Stimulated activated CD4-positive, alpha-beta T cell treated with anti-CD3 and anti-CD28 coated beads, Interleukin-2, amount 100 ng/mL, for 4 hours (primary cell): ENCODE measurements at places on chromosomes 6 and 20.

GRCh38 chr6:151121900-151122299 lies 117.9 kb upstream of the AKAP12 start:
- no peak for DNase-seq

DNA sequence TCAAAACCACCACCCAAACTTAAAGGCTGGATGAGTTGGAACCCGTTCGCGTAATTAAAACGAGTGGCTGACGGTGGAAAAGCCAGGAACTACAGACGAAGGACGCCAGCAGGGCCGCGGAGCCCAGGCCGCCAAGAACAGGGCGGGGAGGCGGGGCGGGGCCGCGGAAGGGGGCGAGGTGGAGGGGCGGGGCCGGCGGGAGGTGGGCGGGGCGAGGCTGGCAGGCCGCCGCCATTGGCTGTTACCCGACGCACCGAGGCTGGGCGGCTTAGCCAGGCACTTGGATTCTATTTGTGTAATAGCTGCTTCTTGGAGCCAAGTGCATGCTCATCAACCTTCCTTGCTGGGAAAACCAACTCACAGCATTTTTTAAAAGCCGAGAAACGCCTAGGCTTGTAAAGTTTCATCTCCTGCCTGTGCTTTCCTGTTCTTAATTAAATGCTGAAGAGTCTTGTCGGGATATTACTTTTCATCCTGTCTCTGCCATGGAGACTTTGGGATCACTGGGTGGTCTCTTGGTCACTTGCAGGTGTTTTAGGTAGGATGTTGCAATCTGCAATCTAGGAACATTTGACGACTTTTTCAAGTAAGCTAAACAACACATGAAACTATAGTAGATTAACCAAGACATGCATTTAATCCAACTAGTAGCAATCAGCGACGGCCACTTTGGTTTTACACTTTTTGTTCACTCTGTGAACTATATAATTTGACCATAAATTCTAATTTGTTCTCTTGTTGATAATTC lies 245.0 kb downstream of the ARID1B start:
- peak; percentile 69 for DNase-seq

GRCh38 chr6:42694586-42694985 lies 27.8 kb downstream of the PRPH2 start:
- DNase-seq: no peak

DNA sequence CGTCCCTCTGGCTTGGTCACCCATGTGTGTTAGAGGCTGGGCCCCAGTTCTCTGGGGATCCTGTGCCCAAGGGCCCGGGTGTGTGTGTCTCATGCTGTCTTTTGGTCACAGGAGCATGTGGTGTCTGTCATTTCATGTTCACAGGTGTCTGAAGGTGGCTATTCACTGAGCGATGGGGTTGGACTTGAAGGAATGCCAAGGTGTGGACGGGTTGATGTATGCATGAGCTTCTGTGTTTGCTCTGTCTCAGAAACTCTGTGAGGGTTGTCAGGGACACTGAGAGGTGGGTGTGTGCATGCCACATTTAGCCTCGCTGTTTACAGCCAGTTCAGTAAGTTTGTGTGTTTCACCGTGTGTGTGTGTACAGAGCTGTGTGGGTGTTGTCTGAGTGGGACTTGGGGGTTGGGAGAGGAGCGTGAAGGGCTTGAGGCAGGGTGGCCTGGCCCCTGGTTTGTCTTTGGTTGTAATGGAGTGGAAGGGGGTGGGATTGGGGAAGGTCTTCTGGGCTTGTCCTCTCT lies 1.2 kb downstream of the DDR1 start:
- DNase-seq: no peak

- no peak for DNase-seq
Observed at GRCh38 chr6:45434381-45434700, 56.6 kb upstream of the SUPT3H start.

GRCh38 chr20:59121714-59122565 lies 41.7 kb upstream of the ZNF831 start:
- DNase-seq: no peak

DNA sequence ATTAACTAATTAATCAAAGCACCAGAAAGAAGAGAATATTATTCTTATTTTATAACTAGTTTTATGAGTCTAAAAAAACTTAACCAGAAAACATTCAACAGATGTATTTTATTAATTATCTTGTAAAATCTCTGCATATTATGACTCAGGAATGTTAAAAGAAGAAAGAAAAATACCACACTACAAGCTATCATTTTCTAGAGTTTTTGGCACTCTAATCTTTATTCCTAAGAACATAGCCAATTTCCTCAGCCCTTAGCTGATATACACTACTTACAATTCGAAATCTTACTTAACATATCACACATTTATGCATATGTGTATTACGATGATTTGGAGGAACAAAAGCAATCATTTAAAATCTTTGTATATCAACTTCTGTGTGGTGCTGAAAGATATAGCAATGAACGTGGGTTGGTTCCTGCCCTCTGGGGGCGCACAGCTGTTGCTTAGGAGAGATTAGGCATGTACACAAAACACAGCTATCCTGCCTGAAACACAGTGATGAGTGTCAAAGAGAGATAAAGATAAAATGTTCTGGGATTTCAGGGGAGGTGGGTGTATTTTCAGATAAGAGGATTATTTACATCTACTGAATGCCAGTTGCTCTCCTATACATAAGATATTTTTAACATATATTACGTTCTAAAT lies 404.5 kb downstream of the SYNE1 start:
- DNase-seq: no peak

GRCh38 chr6:139536751-139537617 lies 162.5 kb upstream of the CITED2 start:
- no peak for DNase-seq

- no peak for DNase-seq
Observed at GRCh38 chr6:34518669-34519365, 37.3 kb downstream of the SPDEF start.

GRCh38 chr6:104281370-104281769 lies 578.3 kb downstream of the HACE1 start:
- no peak for DNase-seq

- DNase-seq: no peak
Observed at GRCh38 chr6:64146094-64146493, 510.5 kb downstream of the PHF3 start.

DNA sequence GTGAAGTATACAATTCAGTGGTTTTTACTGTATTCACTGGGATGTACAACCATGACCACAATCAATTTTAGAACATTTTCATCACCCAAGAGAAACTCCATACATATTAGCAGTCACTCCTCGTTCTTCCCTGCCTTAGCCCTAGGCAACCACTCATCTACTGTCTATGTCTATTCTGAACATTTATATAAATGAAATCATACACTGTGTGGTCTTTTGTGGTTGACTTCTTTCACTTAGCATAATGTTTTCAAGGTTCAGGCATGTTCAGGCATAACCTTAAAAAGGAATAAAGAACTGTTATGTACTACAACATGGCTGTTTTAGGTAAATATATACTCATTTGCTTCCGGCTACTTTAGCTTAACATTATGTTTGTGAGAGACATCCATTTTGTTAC lies 37.3 kb downstream of the BLTP3A start:
- no peak for DNase-seq

GRCh38 chr6:143902827-143903226 lies 38.6 kb downstream of the ZC2HC1B start:
- DNase-seq: no peak

DNA sequence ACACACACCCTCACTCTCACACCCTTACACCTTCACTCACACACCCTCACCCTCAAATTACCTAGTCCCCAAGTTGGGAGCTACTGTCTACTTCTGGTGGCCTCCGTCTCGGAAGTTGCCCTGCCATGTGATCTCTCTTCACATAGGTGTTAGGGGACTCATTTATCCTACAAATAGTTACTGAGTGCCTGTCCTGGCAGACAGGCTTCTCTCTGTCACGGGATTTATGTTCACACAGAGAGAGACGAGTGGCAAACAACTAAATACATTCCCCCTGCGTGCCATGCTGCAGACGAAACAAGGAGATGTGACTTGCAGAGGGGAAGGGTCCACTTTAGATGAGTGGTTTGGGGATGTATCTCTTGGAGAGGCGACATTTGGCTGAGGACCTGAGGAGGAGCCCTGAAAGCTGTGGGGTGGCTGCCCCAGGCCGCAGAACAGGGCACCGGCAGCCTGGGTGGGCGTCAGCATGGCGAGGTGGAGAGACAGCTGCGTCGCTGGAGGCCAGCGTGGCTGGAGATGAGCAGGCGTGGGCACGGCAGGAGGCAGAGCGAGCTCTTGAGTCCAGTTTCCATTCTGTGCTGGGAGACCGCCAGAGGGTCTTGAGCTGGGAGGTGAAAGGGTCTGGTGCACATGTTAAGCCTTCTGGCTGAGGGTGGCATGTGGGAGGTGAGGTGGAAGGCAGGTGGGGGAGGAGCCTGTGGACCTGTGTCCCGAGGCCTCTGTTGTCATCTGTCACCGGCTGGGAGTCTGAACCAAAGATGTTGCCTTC lies 17.2 kb downstream of the DYNLT1 start:
- no peak for DNase-seq

- DNase-seq: peak; percentile 15
Observed at GRCh38 chr6:28589234-28589956, 63.7 kb downstream of the GPX5 start.

DNA sequence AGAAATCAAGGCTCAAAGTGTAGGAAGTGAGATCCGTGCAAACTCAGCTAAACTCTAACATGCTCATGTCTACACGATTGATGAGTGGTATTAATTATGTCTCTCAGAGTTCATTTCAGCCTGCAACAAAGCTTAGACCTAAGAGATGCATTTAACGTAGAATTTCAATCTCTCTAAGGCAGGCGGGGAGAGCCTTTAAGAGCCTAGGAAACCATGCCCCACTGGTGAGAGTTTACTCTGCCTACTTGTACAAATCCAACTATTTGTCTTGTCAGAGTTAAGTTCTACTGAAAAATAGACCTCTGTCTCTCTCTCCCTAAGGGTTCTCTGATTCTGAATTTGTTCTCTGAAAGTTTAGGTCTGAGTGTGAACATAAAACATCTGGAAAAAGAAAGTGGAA lies 100.9 kb downstream of the SPTLC3 start:
- DNase-seq: no peak

- no peak for DNase-seq
Observed at GRCh38 chr20:55054453-55054852, 579.1 kb downstream of the DOK5 start.

DNA sequence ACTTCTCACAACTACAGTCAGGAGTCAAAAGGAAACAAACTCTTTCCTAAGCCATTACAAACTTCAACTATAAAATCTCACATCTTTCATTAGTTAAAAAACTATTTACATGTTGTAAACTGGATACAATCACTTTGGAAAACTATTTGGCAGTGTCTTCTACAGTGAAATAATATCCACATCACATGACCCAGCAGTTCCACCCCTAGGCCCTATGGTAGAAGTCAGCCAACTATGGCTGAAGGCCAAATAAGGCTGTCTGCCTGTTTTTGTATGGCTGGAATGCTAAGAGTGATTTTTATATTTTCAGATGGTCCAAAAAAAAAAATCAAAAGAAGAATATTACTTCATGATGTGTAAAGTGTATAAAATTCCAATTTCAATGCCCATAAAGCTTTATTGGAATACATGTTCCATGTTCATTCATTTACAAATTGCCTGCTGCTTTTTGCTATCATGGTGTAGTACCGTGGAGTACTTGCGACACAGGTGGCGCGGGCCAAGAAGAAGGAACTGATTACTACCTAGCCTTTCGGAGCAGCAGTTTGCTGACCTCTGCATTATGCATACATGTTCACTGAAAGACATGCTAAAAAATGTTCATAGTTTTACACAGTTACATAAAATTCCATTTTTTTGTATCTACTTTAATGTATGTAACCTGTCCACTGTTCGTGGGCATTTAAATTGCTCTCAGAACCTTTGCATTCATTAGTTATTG lies 129.0 kb downstream of the KIF16B start:
- no peak for DNase-seq

- DNase-seq: no peak
Observed at GRCh38 chr6:57173886-57174510, 1.9 kb downstream of the BAG2 start.

DNA sequence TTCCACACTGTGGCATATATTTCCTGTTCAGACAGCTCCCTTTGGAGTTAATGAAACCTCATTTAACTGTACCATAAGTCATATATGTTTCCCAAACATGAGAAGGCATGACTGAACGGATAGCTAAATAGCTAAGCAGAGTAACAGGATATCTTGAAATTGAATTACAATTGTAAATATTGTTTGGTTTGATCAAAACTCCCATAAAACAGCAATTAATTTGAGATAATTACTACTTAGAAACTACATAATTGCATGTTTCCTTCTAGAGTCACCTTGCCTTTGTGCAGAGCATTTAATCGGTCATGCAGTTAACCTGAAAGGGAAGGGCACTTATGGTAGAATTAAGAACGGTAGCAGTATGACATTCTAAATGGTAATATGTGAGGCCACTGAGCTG lies 179.0 kb upstream of the MAP3K7 start:
- DNase-seq: no peak

GRCh38 chr20:50681359-50682064 lies 9.8 kb downstream of the RIPOR3 start:
- no peak for DNase-seq

GRCh38 chr6:41021832-41022231 lies 17.2 kb downstream of the UNC5CL start:
- no peak for DNase-seq

- DNase-seq: no peak
Observed at GRCh38 chr6:89273816-89274215, 41.3 kb downstream of the GABRR2 start.

DNA sequence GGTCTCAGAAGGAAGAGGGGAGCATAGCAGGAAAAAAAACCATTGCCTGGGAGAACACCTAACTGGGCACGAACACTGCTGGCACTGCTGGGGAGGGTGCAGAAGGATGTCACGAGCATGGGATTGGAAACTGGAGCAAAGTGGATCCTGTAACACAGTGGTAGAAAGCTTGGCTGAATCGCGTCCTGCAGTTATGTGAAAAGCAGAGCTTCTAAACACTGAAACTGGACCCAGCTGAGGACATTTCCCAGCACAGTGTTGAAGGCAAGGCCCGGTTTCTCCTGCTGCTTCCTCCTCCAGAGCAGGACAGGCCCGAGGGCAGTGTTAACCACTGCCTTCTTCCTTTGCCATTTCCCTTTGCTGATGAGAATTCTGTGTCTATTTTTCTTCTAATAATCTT lies 6.7 kb downstream of the APMAP start:
- DNase-seq: no peak

DNA sequence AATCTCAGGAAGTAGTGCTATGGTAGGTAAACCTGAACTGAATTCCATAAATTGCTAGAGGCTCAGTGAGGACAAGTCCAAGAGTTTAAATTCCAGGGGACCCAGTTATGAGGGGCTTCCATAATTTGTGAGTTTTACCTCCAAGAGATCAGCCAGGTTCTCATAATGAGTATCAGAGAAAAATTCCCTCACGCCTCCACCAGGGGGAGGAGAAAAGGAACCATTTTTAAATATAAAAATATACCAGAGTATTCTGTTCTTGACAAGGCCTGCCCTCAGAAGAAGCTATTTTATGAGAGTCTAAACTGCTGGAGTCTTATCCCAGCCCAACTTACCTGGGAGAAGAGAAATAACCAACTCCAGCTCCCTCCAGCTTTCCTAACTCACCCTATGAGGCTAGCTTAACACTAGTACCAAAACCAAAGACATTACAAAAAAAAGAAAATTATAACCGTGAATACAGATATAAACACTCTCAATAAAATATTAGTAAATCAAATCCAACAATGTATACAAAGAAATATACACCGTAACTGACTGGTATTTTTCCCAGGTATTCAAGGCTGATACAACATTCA lies 158.7 kb downstream of the TFAP2A start:
- DNase-seq: no peak
